Stimulated activated CD8-positive, alpha-beta memory T cell treated with anti-CD3 and anti-CD28 coated beads, Interleukin-4, amount 100 ng/mL, for 1 hour (primary cell): ENCODE measurements at places on chromosomes 11 and 22.

- DNase-seq = no peak
Observed at GRCh38 chr22:36467042-36467810, 14.2 kb downstream of the TXN2 start.

DNA sequence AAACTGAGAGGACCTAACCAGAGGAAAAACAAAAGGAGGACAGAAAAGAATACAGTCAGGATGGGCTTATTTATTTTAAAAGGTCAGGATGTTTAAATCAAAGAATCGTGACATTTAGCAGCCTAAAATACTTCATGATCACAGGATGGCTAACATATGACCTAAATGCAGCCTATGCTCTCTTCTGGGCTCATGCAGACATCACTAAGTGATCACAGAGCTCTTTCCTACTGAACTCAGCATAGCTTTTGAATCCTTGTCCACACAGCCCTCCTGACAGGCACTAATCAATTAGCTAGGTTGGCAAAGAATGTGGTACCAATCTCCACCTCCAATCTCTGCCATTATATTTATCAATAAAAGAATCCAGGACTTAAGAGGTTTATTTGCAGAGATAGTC is 60.1 kb upstream of the PHF21A start:
- no peak for DNase-seq

DNA sequence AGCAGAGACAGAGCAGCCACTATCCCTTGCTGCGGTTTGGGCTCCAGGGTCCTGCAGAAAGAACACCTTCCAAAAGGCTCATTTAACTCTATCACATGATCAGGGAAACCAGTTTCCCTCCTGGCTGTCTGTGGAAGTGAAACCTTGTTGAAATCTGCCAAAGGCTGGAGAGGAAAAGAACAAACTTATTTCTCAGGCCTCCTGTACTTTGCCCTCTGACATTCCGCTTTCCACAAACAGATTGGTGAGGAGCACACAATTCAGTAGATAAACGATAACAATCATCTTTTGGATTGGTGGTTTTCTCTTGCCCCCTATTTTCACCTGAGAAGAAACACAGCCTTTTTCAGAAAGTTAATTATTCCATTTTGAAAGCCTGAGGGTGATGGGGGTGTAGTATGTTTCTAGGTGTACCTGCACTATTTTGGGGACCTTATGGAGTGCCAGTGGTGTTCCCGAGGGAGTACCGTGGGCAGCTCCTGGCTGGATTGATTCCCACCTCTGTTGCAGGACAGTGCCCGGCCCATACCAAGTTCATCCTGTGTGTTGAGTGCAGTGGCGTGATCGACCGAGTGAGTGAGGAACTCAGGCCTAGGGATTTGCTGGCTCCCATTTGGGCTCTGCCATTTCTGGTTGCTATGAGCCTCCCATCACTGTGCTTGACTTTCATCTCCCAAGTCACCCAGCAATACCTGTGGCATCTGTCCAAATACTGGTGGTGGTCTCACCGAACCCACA is 102.0 kb downstream of the TBC1D22A start:
- no peak for DNase-seq

DNA sequence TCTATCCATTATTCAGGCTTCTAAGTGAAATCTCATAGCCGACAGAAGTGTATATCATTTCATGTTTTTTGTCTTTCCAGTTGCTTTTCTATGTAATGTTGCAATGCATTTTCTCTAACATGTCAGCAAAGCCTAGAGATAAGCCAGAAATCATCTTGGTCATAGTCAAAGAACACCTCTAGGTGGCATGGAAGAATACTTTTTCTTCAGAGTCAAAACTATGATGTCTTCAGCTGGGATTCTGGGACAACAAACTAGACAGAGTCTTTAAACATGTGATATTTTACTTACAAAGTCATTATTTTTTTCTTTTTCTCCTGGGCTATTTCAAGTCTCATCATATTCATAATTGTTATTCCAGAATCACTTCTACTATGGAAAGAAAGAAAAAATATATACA is 4.4 kb downstream of the GAS2 start:
- no peak for DNase-seq

DNA sequence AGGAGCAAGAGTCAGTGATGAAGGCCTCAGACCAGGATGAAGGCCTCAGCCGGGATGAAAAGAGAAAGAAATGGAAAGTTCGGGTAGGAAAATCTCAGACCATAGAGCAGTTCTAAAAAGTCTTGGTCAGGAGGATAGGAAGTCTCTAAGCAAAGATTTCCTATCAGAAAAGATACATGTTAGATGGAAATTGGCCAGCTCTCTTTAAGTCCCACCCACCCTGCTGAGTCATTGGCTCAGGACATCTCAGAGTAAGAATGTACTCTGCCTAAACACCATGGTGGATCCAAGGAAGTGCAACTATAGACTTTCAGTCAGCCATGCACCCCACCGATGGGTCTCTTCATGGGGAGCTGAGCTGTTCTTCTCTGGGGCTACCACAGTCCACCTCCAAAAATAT is 4.4 kb downstream of the OR8B3 start:
- DNase-seq = no peak

- DNase-seq = no peak
Observed at GRCh38 chr22:46810856-46811786, 48.7 kb downstream of the TBC1D22A start.

GRCh38 chr22:22733881-22734373 is 89.5 kb downstream of the GGTLC2 start:
- no peak for DNase-seq

GRCh38 chr11:87251560-87251959 is 213.8 kb downstream of the TMEM135 start:
- DNase-seq = no peak

GRCh38 chr11:112834277-112834755 is 126.9 kb upstream of the NCAM1 start:
- DNase-seq = no peak

DNA sequence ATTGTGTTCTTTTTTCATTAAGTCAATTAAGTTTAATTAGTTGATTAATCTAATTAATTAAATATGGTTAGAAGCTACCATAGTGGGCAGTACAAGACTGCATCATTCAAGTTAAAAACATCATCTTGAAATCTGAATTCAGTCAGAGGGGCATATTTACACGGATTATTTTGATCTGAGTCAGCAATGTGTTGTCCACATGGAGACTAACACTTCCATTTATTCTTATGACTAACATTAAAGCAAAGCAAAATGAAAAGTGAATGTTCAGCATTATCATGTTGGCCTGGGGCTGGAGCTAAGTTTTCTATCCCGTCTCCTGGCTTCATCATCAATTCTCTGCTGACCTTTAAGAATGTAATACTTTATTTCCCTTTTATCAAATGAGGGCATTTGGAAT is 17.3 kb downstream of the FLI1 start:
- no peak for DNase-seq

GRCh38 chr11:66562907-66563583 is 5.4 kb downstream of the CTSF start:
- no peak for DNase-seq

DNA sequence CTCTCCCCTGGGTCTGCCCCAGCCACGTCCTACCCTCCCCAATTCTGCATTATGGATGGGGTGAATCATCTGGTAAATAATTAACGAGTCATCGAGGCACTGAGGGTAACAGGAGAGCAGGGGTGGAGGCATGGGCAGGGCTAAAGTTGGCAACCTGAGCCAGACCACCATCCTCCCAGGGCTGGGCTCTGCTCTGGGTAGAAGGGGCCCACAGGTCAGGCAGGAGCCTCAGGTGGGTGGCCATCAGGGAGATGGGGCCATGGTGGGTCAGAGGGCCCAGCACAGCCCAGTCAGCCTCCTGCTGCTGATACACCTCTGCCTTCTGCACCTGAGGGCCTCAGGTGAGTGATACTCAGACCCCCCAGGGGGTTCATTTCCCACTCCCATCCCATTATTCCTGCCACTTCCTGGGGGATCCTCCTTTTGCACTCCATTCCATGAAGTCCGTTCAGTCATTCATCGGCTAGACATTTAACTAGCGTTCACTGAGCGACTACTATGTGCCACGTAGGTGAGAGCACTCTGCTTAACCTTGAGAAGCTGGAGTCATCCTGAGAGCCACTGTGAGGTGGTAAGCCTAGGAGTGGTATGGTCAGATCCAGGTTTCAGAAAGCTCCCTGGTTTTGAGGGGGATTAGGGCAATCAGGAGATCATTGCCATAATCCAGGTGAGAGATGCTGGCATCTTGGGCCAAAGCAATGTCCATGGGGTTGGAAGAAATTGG is at the start of gene VSIG10L2:
Gene VSIG10L2, plus strand, starts transcription at position 248 of the 724 bp plus-strand sequence. Its CDS starts 12 bp downstream, at position 260.
- no peak for DNase-seq

DNA sequence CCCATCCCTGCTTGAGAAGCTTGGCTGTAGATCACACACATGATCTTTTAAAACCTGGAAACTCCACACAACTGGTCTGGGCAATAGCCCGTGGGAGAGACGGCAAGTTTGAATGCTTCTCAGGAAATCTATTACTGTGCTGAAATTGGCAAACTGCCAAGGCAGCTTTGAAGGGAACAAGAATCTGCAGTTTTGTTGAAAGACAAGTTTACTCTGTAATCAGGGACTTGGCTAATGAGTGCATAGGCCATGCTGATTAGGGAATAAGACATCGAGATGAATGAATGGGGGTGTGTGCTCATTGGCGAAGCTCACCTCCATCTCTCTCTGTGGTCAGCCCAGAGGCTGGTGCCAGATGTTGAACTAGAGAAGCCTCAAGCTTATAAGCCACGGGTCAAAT is 218.8 kb downstream of the HIPK3 start:
- DNase-seq = no peak

- DNase-seq = no peak
Observed at GRCh38 chr22:35808377-35808776, 90.7 kb downstream of the APOL5 start.

GRCh38 chr22:22920104-22920654 is 32.6 kb downstream of the IGLL5 start:
- no peak for DNase-seq

DNA sequence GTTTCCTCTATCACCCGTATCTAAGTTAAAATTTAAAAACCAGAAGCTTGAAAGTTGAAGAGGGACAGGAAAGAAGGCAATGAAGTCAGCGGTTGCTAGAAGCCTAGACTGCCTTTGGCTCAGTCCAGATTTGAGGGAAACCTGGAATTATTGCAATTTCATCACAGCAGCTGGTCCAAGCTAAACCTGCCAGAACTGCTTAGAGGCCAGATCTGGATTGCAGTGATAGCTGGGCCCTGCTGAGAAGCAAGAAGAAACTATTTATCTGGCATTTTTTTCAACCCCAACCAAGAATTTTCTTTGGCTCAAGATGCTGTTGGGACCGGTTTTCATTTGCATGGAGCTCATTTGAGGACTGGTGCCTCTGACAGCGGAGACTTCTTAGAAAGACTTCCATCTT is 121.5 kb upstream of the TEAD1 start:
- no peak for DNase-seq

- peak; percentile 50 for DNase-seq
Observed at GRCh38 chr22:22959147-22959827, 71.7 kb downstream of the IGLL5 start.

- no peak for DNase-seq
Observed at GRCh38 chr11:1341928-1342524, 32.6 kb upstream of the TOLLIP start.

DNA sequence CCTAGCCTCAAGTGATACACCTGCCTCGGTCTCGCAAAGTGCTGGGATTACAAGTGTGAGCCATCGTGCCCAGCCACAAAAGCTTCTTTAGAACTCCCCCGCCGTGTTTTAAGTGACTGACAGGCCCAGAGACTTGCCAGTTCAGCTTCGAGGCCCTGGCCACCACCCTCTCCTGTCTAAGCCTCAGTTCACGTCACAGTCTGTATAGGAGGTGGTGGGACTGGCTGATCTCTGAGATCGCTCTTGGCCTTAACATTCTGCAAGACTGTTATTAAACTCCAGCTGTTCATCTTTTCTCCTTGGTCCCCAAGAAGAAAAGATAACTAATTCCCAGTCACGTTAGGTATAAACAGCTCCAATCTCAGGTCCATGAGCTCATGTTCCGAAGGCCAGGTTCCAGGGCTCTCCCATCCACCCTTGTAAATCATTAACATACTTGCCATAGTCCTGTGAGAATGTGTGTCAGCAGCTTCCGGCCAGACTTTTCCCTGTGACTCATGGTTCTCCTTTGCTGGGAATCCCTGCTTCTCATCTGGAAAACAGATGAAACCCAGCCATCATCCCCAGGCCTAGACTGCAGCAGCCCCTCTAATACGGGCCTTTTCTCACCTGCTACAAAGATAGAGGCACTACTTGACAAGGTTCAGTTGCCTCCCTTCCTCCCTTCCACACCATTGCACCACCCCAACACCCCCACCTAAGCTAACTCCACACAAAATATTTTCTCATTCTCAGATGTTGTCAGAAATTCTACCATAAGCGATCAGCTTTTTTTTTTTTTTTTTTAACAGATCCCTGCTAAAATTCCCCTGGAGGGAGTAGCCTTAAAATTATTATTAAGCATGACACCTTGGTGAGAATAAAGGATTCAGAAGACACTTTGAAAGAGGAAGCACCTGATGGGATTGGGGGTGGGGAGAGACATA is 5.6 kb upstream of the KIAA0930 start:
- no peak for DNase-seq

- DNase-seq = no peak
Observed at GRCh38 chr22:46668116-46668515, 47.9 kb downstream of the GRAMD4 start.
